Fibroblast of the aortic adventitia (primary cell): ENCODE measurements at places on chromosomes 6 and 20. TPM values are rescaled to one million over a fixed set of nuclear protein-coding genes. Genes with fewer than 3 reads are reported as not detected.

DNA sequence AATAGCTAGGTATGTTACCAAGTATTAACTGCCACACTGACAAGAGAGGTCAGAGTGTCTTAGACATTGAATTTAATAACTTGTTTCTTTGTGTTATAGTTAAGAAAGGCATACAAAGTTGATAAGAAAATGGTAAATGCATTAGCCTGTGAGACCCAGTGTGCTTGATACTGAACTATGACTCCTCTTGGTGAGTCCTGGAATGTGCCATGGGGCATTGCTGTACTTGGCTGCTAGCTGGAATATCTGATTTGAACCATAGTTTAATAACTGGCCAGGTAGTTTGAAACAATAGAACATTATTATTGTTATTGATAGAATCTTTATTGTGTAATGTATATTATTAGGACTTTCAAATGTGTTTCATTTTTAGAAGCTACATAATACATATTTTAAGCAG, 70.0 kb downstream of the ZFAND3 start:
- DNase-seq: no peak

GRCh38 chr6:2624177-2624576, 126.5 kb downstream of the MYLK4 start:
- DNase-seq: no peak

DNA sequence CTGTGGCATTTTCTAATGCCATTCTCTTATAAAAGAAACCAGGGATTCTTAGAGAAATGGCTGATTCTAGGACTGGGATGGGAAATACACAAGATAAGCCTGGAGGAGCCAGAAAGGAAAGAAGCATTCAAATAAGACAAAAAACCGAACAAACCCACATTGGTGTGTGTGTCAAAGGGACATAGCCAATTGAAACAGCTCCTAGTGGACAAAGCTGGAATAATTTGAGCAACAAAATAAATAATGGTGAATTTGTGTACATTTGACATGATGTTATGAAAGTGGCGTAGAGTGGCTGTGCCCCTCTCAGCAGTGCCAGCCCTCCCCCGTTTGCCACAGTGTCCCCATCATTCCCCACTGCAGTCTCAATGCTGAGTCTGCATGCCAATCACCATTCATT, 55.5 kb downstream of the B3GAT2 start:
- no peak for DNase-seq

- peak; percentile 79 for DNase-seq
Measured at GRCh38 chr20:24993337-24994185, 1.0 kb upstream of the APMAP start.

GRCh38 chr6:149580880-149581279, 14.7 kb downstream of the GINM1 start:
- no peak for DNase-seq

The SLC26A8 gene
- total RNA-seq: 0.18 TPM in 1 of 2 replicates, not detected in the other

- DNase-seq: peak; percentile 69
Measured at GRCh38 chr6:73969971-73970970, 274.3 kb downstream of the CD109 start.

DNA sequence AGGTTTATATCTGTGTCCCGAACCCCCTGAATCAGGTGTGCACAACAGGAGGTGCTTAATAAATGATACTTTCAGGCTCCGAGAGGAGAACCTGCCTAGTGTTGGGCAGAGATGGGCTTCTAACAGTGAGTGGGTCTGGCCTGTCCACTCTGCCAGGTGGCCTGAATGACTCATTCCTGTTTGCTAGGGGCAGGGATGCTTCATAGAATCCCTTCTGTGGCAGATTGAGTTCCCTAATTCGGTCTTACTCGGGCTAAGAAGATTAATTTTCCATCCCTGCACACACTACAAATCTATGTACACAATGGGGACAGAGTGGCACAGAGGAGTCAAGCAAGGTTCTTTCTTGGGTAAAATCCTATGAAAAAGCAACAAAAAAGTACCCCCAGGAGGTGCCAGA, 19.8 kb downstream of the SDC4 start:
- DNase-seq: no peak

- DNase-seq: peak; percentile 57
Measured at GRCh38 chr6:35206346-35206745, 7.4 kb upstream of the SCUBE3 start.

The TGM3 gene
- total RNA-seq: 0.08 TPM in 1 of 2 replicates, not detected in the other

The MYL9 gene
- total RNA-seq: 43.6 and 50.0 TPM in 2 replicates

The RSPO4 gene
- not detected in 2 replicates for total RNA-seq

DNA sequence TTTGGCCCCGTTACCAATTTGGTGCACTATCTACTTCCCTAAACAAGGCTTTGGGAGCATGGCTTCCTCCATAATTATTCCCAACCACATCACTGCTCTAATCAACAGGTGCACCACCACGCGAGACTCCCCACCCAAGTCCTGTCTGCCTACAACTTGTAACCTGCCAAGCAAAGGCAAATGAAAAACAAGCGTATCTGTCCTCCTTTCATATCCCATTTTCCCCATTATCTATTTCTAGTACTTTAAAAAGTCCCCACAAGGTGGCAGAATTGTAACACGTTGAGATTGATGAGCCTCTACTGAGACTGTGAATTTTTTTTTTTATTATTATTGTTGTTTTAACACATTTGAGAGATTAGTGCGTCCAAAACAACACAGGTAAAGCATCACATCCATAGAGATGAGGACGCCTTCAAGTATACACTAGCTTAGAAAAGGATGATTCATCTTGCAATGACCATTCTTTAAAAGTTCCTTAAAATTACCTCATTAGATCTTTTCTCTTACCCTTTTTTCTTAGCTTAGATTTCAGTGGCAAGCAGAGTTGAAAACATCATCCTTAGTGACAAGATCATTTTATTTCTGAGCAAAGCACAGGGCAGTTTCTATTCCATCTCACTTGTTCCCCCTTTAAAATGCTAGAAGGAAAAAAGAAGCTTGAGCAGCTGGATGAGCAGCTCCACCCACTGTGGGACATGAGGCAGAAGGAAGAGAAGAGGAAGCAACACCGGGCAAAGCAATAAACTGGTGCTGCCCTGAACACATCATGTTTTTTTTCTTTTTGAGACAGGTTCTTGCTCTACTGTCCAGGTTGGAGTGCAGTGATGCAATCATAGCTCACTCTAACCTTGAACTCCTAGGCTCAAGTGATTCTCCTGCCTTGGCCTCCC, 210.8 kb downstream of the ARHGAP18 start:
- peak; percentile 79 for DNase-seq

DNA sequence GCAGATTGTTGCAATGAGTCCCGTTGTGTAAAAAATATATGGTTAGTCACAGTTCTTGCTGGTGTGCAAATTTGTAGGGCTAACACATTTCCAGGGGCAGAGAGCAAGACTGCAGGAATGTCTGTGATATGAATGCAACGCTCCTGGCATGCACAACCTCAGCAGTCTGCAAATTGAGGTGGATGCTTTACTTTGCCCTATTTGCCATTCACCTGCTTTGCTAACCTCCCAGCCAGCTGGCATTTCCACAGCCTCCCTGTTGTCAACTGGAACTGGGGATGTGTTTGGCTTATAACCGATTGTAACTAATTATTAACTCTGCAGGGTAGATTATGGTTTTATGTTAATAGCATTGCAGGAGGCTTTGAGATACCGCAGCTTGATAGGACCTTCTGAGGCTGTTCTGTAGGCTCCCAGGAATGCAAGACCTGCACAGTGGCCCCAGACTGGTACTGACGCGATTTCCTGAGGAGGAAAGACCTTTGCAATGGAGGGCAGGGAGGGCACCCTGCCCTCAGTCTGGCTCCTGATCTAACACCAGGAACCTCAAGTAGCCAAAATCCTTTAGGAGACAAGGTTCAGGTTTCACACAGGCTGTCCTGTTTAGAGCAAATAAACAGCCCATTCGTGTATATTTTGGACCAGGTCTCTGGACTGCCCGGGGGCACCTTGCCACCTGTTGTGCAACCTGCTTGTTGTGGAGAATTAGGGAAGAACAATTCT, 53.4 kb downstream of the EDN1 start:
- peak; percentile 17 for DNase-seq

GRCh38 chr6:111714416-111715270, 109.0 kb upstream of the TRAF3IP2 start:
- DNase-seq: no peak

The GATA5 gene
- 0.08 TPM in 1 of 2 replicates, not detected in the other for total RNA-seq

GRCh38 chr6:162289972-162290371, 437.6 kb downstream of the PRKN start:
- no peak for DNase-seq
